Stimulated activated CD4-positive, alpha-beta T cell treated with anti-CD3 and anti-CD28 coated beads, Interleukin-1b, Interleukin-23, amount 100 ng/mL, for 1 hour (primary cell): ENCODE measurements at places on chromosomes 4 and X.

GRCh38 chrX:55028040-55028439, 2.7 kb downstream of the ALAS2 start:
- no peak for DNase-seq

- DNase-seq: peak; percentile 3
These were observed 13.9 kb upstream of the ETDC start for GRCh38 chrX:135295238-135295943.

GRCh38 chr4:110869114-110869513, 246.2 kb upstream of the PITX2 start:
- DNase-seq: no peak

DNA sequence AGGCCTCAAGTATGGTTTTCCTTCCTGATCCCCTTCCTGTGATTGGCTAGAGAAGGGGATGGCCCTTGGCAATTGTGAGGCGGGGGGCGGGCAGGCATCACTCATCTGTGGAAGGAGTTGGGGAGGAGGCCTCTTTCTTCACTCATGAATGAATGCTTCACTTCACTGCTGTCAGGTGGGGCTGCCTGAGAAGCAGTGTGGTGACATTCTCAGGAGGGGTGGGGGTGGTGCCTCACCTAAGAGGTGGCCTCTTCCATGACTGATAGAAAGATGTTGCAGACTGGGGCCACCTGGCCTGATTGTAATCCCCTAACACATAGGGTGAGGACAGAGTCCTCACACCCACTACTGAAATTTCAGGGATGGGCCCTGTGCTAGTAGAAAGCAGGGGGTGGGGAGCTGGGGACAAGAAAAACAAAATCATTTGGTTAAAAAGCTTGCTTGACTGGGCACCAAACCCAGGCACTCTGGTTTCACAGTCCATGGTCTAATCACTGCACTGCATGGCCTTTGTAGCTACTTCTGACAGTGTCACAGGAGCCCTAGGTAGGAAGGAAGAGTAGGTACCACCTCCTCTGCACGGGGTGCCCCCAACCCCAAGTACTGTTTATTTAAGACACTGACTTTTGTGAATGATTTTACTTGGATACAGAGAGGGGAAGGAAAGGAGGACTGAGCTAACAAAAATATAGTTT, 5.6 kb upstream of the HOPX start:
- DNase-seq: no peak

- DNase-seq: no peak
These were observed 58.3 kb downstream of the USP38 start for GRCh38 chr4:143243041-143243440.

GRCh38 chr4:128979934-128980333, 113.4 kb downstream of the SCLT1 start:
- DNase-seq: no peak

- no peak for DNase-seq
These were observed 1006.3 kb upstream of the AGA start for GRCh38 chr4:178448372-178449035.

DNA sequence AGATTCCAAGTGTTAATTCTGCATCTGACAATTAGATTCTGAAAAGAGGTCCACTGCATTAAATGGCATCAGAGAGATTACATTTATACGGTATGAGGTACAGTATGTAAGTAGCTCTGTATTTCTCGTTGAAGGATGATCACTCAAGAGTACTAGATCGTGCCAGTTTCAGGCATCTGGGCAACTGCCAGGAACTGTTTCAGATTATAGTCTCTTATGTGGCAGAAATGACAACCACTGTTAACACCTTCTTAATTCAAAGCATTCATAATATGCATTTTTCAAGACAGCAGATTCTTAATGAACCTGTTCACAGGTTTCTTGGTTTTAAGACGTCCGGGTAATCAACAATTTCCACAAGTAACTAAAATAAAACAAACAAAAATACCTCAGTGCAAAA, 1.6 kb downstream of the ANKRD50 start:
- DNase-seq: no peak

- DNase-seq: no peak
These were observed 14.8 kb upstream of the BOD1L1 start for GRCh38 chr4:13642170-13642950.

GRCh38 chr4:8165374-8165896, 6.8 kb upstream of the ABLIM2 start:
- DNase-seq: no peak

DNA sequence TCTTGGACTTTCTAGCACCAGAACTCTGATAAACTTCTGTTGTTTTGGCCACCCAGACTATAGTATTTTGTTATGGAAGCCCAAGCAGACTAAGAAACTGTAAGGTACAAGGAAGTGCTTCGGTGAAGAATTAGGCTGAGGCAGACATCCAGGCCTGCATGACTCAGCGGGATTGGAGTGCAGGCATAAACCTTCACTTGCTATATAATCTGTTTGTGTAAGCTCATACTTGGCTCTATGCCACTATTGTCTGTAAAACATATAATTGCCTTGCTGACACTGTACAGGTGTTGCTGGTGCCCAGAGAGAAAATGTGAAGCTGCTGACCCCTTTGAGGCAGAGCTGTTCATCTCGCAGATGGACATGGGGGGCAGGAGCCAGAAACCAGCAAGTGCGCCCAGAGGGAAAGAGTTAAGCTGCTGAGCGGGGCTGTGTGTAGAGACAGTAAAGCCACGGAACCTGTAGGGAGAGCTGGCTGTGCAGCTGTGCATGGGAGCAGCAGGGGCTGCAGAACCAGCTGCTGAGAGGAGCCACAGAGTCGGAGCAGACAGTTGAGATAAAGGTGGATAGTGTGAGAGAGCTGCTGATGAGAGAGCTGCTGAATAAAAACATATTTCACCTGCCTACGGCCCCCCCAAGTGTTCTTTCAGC, 96.2 kb downstream of the RBM46 start:
- no peak for DNase-seq

GRCh38 chr4:1808396-1808795, 15.3 kb downstream of the FGFR3 start:
- DNase-seq: no peak
